ENCODE measurements at places on chromosomes 7 and 10.

- no peak for DNase-seq
Observed at GRCh38 chr7:133771788-133772419, 355.2 kb upstream of the LRGUK start.

DNA sequence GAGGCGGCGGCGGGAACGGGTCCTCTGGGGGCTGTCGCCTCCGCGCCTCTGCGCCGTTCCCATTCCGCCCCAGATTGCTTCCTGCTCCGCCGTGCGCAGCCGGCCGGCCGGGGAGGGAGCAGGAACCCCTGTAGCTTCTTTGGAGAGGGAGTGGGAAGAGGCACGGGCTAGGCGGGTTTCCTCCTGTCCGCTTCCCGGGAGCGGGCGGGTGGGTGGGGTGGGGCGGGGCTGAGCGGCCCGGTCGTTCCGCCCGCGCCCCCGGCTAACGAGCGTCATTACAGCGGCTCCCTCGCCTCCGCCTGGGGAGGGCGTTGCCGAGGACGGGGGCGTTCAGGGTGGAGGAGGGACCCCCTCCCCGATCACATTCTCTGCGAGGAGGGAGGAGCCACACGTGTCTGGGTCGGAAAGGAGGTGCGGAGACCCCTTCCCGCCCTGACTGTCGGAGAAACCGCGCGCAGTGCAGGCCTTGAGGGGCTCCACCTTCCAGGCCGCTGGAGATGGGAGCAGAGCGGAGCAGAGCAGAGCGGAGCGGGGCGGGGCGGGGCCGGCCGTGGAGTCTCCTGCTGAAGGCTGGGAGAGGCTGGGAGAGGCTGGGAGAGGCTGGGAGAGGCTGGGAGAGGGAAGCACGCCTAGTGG is 39.7 kb downstream of the AGAP3 start:
- DNase-seq, result no peak

DNA sequence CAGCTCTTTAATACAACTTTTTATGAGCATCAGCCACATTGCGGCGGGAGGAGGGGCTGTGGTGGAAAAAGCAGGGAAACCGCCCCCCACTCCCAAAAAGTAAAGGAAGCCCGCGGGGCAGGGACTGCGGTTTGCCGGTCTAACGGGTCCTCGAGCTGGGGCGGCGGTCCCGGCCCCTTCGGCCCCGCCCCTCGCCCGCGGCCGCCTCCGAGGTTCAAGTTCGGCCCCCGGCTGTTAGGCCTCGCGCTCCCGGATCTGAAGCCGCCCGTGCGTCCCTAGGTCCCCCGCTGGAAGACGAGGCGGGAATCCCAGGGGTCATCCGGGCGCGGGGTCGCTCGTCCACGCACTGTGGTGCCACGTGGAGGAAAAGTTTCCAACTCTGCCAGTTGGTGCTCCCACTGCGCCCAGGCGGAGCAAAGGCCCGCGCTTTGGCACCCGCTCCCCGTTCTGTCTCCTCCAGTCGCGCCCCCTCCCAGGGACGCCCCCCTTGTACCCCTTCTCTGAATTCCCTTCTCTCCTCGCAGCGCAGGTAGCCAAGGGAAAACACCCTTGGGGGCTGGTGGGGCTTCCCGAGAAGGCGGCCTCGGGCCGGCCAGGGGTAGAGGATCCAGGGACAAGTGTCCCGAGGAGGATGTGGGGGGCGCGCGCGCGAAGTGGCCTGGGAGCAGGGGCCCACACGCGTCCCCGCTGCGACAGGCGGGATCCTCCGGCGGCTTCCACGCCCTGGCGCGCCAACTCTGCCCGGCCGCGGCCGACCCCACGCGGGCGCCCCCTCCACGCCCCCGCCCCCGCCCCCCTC is 798 bp upstream of the AUTS2 start:
- no peak for DNase-seq

GRCh38 chr7:39688611-39689480 is 65.5 kb downstream of the RALA start:
- no peak for DNase-seq

GRCh38 chr10:47452495-47453140 is 31.3 kb downstream of the ANXA8 start:
- no peak for DNase-seq

- DNase-seq, result no peak
Observed at GRCh38 chr10:110103921-110104461, 96.2 kb downstream of the ADD3 start.

DNA sequence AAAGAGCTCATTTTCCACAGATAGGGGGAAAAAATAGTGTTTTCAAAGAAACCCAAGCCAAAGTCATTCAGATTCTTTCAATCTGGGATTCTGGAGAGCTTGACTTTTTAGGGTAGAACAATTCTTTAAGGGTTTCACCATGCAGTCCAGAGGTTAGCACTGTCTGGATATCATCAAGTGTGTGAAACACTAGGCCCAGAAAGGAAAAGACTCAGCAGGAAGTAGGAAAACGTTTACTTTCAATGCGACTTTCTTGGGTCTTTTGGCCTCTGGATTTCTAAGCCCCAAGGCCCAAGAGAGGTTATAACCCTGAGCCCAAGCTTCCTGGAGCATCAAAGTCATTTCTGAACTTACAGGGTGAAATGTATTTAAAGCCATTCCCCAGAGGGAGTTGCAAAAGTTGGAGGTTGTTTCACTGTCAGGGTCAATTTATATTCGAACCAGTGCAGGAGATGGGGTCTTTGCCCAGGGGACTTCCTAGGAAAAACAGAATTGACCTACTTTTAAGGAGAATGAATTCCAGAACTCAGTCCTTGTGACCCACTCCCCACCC is 158.0 kb downstream of the C7orf25 start:
- no peak for DNase-seq

- DNase-seq, result no peak
Observed at GRCh38 chr7:111987115-111987826, 218.9 kb downstream of the DOCK4 start.

Data from T-helper 2 cell (primary cell).